Muscle of back (tissue), 13 donors: ENCODE measurements at places on chromosomes 11 and 22.

DNA sequence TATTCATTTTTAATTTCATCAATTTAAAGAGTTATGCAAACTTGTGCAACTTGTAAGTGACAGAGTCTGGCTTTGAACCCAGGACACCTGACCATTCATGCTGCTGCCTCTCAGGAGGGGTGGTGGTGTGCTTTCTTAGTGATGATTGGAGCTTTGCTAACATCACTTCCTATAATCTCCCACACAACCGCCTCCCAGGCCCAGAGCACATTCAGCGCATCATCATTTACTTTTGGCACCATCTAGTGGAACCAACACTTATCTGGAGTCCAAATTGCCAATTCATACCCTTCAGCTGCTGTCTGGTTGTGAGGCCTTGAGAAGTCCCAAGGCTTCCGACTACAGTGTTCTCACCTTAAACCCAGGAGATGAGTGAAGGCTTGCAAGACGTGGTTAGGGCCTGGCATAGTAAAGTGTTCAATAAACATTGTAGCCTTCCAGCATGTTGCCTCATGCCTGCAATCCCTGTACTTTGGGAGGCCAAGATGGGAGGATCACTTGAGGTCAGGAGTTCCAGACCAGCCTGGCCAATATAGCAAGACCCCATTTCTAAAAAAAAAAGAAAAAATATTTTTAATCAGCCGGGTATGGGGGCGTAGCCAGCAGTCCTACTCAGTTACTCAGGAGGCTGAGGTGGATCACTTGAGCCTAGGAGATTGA, 1.1 kb upstream of the TTLL1 start:
- peak; percentile 68 for DNase-seq

DNA sequence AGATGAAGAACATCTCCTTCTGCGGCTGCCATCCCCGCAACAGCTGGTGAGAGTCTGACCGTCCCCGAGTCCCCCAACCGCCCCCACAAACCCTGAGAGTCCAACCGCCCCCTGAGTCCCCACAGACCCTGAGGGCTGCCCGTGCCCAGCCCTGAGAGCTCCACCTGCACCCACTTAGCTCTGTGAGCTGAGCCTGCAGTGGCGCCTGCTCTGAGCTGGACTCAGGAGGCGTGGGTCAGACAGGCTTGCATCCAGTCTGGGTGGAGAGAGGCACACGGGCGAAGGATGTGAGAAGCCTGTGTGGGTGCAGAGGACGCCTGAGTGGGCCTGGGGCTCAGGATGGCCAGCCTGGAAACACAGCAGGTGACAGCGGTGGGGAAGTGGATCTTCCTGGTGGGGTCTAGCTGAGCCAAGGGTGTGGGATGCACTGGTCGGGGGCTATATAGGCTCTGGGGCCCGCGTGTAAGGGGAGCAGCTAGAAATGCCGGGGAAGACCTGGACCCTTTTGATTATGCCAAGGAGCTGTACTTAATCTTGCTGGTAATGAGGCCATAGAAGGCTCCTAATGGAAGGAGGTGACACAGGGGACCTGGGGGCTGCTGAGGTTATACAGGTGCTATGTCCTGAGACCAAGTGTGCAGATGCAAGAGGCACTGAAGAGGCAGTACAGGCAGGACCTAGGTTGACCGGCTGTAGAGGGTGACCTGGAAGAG, 6.5 kb downstream of the MAPK8IP2 start:
- no peak for DNase-seq

DNA sequence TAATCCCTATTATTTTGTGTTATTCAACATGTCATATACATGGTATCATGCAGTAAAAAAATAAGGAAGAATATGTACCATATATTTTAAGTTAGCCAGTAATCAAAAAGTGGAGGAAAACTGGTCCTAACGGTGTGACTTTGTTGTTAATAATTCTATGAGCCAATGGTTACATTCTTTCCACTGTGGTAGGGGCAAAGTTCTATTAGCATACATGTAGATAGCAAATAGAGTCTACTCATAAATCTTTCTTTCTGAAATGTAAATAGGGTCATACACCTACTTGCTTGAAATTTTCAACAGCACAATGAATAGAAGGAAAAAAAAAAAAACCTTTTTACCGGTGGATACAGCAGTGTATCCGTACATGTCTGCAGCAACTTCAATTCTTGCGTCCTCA, 364.8 kb downstream of the RAB38 start:
- DNase-seq = no peak

GRCh38 chr11:93773601-93774200, 10.4 kb upstream of the MED17 start:
- DNase-seq = no peak
